ENCODE measurements at places on chromosomes 5 and 9.

DNA sequence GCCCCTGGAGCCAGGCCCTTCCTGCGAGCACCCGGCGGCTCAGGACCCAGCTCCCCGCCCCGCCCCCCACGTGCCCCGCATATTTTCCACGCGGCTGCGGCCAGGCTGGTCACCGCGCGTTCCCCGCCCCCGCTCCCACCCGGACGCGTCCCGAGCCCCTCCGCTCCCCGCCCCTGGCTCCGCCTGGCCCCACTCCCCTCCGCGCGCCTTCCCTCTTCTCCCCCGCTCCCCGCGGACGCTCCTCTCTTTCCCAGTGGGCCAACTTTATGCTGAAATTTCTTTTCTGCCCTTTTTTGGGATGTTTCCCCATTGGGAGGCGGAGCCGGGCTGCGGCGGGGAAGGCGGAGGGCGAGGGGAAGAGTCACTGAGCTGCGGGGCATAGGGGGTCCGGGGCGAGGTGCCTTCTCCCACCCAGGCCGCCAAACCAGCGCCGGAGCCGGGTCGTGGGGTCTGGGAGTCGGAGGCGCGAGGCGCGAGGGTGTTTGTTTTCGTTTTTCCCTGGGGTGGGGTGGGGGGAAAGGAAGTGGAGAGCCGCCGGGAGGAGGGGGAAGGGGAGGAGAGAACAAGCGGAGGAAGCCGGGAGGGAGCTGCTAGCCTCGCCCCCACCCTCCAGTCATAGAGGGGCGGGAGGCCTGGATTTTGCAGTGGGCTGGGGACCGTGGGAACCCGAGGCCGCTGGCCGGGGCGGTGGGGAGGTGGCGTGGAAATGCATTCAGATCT is 1.0 kb upstream of the TPM2 start:
- DNase-seq = no peak

DNA sequence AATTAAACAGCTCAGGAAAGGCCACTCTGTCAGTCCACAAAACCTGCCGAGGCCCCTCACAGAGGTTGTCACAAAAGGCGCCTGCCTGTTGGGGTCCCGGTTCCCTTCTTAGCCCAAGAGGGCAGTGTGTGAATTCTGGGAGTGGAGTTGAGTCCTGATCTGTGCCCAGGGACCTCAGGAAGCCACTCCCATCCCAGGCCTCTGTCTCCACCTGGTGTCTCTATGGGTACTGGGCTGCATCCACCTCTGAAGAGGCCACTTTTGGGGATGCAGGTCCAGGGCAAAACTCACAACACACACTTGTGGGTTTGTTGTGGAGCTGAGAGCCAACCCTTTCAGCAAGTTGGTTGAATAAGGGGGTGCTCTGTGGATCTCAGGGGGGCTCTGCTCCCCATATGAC is 74.3 kb upstream of the STXBP1 start:
- no peak for DNase-seq

DNA sequence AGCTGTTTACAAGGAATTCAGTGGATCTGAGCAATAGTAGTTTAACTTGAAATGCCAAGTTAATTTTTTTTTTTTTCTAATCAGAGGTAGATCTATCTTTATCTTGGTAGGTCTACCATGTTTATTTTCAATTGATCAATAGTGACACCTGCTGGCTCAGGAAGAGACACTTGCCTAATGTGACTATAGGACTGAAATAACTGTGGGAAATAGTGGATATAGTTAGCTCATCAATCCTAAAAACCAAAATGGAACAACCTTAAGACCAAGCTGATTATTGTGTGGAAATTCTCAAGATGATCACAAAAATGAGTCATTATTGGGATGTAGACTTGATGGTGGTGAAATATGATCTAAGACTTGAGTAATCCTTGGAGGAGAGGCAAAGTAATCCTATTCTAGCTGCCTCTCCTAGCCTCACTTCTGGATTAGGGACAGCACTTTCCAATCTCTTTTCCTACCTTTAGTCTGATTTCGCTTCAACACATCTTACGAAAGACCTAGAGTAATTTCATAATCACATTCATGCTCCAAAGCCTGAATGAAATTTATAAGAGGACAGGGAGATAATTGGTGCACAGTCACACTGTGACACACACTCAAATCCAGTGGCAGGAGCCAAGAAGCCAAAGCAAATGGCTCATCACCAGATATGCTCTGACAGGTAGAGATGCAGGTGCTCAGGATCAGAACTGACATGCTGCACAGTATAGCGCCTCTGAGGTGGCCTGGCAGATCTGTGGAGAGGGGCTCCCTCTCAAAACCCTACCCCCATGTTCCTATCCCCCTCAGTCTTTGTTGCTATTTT is 156.3 kb downstream of the HMHB1 start:
- peak; percentile 19 for DNase-seq

DNA sequence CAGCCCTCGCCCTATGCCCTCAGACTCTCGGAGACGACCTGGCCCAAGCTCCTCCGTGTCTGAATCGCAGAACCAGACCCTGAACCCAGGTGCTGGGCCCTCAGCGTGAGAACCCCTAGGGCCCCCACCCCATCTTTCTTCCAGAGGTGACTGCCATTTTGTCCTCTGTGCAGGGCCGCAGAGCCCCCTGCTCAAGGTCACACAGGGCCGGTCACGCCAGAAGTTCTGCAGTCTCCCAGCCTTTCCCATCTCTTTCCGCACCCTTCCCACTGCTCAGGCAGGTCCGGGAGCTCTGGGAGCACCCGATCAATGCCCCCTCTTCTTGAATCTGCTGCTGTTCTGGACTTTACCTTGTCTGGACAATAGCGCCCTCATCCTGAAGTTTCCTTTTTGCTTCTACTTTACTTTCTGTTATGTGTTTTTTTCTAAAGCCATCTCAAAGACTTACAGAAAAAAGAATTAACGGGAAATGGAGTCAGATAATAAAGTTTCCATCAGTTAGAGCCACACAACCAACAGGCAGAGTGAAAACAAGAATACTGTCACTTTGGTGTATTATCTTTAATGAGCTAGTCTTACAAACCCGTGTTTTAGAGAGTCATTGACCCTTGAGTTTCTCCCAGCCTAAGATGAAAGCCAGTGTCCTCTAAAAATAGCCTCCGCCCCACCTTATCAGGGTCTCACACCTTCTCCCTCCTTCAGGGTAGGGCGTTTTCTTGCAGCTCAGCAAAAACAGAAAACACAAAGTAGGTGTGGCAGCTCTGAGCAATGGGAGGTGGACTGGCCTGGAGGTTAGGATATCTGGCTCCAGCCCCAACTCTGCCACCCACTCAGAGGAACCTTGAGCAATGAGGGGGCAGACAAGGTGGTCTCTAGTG is 1.8 kb downstream of the TMOD1 start:
- DNase-seq = no peak

GRCh38 chr5:133391354-133392136 is 220.8 kb downstream of the FSTL4 start:
- DNase-seq = no peak

- peak; percentile 41 for DNase-seq
These were observed 104.1 kb downstream of the TSSK1B start for GRCh38 chr5:113330533-113331208.

DNA sequence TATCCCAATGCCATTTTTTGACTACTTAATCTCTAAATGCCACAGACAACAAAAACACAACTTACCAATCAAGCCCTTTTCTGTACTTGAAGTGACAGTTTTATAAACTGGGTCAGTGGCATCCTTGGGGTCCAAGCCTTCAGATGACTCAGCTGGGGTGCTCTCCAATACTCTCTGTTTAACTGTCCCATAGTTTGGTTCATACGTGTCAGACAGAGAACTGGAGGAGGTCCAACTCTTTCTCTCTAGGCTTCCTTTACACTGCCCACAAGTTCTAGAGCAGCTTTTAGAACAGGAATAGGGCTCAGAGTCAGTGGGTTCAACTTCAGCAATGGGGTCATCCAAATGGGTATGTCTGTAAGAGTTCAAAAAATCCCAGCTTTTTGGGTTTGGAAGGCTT is 166.9 kb downstream of the CDC42SE2 start:
- no peak for DNase-seq

GRCh38 chr5:90015584-90016018 is 394.0 kb downstream of the CETN3 start:
- no peak for DNase-seq

- no peak for DNase-seq
These were observed 106.0 kb downstream of the SMARCA2 start for GRCh38 chr9:2120926-2121689.

GRCh38 chr9:89278997-89279739 is 31.8 kb upstream of the CKS2 start:
- DNase-seq = peak; percentile 28

- DNase-seq = no peak
These were observed 1033.5 kb downstream of the EFNA5 start for GRCh38 chr5:106637275-106637674.

GRCh38 chr9:136462664-136463063 is 20.2 kb downstream of the SEC16A start:
- DNase-seq = no peak

DNA sequence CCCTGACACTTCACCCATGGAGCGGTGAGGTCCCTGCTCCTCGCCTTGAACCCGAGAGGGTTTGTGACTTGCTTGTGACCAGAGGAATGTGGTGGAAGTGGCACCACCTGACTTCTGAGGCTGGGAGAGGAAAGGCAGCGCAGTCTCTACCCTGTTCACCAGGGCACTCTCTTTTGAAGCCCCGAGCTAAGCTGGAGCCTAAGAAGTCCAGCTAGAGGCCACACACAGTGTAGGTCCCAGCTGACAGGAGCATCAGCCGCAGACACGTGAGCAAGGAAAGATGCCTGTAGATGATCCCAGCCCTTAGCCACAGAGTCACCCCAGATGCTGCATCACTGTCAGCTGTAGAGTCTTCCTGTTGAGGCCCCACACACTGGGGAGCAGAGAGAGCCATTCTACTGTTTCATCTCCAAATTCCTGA is 1.7 kb upstream of the ANGPTL2 start:
- DNase-seq = no peak

DNA sequence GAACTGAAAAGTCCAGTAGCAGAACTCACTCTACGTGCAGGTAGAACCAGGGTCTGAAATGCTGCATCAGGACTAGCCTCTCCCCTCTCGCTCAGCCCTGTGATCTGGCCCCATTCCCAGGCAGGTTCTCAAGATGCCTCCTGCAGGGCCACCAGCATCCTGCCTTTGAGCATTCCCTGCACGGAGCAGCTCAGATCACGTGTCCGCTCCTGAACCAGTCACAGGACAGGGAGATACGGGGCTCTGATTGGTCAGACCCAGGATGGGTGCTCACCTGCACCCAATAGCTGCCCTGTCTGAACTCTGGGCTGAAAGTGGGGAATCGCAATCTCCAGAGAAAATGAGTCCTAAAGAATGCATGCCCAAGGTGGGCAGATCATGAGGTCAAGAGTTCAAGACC is 50.8 kb downstream of the NEURL1B start:
- DNase-seq = no peak

DNA sequence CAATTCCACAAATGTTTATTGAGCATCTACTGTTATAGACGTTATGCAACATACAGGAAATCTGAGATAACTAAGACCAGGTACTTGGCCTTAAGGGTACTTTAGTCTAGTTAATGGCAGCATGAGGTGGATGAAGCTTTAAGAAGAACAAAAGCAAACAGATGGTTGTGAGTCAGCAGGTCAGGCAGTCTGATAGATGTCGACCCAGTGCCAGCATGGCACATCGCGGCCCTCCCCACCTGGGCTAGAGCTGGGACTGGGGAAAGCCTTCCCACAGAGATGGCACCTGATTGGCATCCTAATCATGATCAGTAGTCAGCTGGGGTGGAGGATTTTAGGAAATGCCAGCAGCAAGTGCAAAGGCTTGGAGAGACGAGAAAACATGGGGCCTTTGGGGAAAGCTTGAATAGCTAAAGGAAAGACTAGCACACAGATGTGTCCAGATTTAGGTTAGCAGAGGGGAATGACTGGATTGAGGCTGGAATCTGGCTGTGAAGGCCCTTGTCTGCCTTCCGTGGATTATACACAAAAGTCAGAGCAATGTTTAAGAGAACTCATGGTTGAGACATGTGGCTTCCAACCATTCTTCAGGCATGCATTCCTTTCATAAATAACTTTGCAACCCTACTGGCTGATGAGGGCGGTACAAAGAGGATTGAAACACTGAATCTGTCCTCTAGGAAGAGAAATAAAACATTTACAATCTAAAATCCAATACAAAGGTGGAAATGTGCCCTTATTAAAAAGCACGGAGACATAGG is 395.4 kb upstream of the WWC1 start:
- no peak for DNase-seq

- no peak for DNase-seq
These were observed 71.5 kb downstream of the MRPS27 start for GRCh38 chr5:72248410-72248981.

DNA sequence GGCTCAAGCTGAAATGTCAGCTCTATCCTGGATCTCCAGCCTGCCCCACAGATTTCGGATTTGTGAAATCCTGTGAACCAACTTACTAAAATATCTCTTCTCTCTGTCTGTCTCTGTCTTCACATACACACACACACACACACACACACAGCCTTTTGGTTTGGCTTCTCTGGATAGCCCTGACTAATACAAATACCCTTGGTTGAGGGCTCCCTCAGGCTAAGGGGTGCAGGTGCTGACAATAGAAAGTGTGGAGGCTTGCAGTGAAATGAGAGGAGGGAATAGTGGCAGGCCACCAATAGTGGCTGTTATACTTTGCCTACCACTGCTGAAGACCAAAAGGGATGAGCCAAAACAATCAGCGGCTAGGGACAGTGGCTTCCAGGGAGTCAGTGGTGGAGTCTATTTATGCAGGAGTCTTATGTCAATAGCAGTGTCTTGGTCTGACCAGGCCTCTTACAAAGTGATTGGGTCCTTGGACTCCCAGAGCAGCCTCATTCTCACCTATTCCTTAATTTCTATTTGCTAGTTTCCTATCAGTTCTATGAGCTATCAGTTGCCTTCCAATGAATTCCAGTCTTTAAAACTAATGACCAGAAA is 93.2 kb upstream of the GAS1 start:
- no peak for DNase-seq

GRCh38 chr9:133633681-133634080 is 2.5 kb upstream of the DBH start:
- DNase-seq = no peak

DNA sequence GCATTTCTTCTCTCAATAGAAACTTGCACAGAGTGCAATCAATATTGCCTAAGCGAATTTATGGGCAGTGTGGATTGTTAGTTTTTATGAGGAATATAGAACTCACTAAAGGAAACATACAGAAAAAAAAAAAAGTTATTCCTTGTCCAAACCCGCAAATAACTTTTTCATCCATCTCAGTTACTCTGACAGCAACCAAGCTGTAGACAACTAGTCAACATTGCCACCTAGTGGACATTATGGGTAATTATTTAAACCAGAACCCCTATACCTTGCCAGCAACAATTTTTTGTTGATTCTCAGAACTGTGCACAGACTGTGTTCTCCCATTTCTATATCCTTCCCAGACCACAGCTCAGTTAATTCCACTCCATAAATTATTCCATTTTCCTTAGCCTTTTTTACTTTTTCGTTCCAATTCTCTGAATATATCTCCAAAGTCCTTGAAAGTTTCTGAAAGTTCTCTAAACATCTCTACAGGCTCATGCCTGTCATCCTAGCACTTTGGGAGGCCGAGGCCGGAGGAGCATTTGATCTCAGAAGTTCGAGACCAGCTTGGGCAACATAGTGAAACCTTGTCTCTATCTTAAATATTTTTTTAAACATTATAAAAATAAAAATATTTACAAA is 2.6 kb upstream of the AFAP1L1 start:
- DNase-seq = peak; percentile 56

Measured in CD4-positive, alpha-beta memory T cell (primary cell).